ENCODE measurements at places on chromosomes 3 and 15.

GRCh38 chr3:116002235-116002634 lies 378.9 kb downstream of the GAP43 start:
- DNase-seq, result no peak

GRCh38 chr3:134904776-134905646 lies 110.0 kb downstream of the EPHB1 start:
- DNase-seq, result no peak

DNA sequence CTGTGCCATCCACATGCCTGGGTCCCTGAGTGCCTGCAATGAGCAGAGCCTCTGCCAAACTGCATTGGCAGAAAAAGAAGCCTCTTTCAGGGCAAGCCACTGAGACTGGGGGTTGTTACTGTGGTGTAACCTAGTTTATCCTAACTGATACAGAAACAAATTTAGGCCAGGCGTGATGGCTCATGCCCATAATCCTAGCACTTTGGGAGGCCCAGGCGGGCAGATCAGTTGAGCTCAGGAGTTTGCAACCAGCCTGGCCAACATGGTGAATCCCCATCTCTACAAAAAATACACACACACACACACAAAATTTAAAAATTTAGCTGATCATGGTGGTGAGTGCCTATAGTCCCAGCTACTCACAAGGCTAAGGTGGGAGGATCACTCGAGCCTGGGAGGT lies 221.6 kb downstream of the TBC1D2B start:
- DNase-seq, result no peak

- DNase-seq, result no peak
These were observed 48.4 kb upstream of the MEIS2 start for GRCh38 chr15:37148714-37149113.

DNA sequence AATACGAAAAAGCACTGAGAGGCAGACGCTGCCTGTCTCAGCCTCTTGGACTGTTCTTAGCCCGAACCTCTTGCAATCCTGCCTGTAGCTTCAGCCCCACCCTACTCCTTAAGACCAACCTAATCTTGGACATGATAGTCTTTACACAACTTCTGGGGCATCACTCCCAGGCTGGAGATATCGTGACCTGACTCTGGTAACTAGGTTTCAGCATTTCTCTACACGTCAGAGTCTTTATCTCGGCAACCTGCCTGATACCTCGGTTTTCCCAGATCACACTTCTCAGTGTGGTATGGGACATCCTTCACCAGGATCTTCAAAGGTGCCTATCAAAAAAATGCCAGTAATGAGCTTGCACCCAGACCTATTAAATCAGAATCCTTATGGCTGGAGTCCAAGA lies 590.2 kb upstream of the KCNMB2 start:
- peak; percentile 35 for DNase-seq

GRCh38 chr3:103437883-103438282 lies 1003.1 kb downstream of the ZPLD1 start:
- DNase-seq, result no peak

DNA sequence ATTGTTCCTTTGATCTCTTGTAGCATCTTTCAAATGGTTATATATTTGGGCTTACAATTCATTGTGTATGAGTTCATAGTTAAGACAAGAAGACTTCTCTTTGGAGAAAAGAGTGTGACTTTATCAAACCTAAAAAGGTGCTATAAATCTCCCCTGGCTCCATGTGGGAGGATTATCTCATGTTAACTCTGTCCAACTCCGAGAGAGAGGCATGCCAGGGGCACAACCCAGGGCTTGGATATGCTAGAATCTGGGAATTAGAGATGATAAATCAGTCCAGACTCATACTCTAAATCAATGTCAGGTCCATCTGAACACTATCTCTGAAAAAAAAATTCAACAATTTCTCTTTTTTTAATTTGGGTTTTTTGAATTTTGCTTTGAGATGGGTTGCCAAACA lies 462.8 kb downstream of the TUSC7 start:
- DNase-seq, result no peak

DNA sequence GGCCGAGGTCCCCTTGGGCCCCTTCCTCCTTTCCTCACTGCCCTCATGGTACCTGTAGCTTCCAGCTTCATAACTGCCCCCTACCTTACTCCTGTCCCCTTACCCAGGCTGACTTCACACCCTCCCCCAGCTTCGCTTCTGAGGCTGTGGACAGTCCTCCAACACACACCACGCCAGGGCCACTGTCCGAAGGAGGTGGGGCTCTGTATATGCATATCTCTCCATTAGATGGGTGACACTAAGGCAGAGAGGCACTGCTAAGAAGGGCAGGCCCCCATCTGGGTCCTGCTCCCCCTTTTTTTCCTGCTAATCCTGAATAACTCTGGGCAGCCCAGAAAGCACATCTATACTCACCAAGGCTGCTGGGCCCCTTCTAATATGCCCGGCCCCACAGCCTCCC lies 1.0 kb upstream of the COL7A1 start:
- DNase-seq, result no peak

DNA sequence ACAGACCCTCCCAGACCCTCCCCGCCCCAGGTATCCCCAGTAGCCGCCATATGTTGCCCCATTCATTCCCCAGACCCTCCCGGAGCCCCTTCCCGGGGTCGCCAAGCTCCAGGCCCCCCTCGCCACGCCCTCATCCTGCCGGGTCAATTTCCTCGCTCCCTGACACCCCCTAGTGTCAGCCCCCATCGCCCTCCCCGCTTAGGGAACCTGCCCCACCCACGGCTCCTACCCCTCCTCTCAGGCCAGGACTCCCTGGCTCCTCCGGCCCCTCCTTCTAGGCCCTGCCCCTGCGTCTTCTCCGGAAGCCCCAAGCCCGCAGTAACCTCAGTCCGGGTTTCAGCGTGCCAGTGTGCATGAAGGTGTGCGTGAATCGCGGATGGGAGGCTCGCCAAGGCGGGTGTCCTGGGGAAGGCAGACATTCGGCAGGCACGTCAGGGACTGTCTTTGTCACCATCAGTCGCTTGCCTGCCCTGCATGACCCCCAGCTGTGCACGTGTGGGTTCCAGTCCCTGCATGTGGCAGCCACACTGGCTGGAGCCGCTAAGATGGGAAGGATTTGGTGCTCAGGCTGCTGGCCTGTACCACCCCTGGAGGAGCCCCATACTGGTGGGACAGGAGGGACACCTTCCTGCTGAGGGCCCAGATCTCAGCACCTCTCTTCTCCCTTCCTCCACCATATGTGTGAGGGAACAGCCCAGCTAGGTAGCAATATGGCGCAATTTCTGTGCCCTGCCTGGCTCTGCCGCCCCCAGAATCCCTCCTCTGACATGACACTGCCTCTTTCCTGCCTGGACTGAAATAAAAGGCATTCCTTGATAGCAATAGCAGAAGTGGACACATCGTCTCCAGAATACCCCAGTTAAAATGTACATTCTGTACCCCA lies 693 bp downstream of the DISP2 start:
- no peak for DNase-seq

GRCh38 chr3:116863822-116864589 lies 154.4 kb downstream of the TUSC7 start:
- peak; percentile 57 for DNase-seq

- no peak for DNase-seq
These were observed 5.9 kb upstream of the WNT5A start for GRCh38 chr3:55492976-55493375.

- no peak for DNase-seq
These were observed 7.6 kb upstream of the SPTBN5 start for GRCh38 chr15:41901431-41901830.

- DNase-seq, result no peak
These were observed 21.1 kb downstream of the CCDC32 start for GRCh38 chr15:40543631-40544294.

- peak; percentile 29 for DNase-seq
These were observed 5.9 kb upstream of the KLHL25 start for GRCh38 chr15:85800478-85801123.

DNA sequence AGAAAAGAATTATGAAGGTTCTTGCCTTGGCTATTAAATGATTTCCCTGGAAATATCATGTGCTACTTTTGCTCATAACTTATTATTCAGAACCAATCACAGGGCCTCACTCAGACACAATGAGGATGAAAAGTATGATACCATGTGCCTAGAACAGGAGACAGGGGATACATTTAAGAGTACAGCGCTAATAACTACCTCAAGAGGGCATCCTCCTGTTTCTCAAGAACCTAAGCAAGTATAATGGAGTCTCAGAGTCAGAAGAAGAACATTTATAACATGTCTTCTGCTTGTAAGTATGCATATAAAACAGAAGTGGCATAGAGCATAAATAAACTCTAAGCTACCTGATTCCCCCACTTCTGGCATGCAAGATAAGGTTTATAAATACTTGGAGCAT lies 125.4 kb upstream of the MME start:
- peak; percentile 84 for DNase-seq

DNA sequence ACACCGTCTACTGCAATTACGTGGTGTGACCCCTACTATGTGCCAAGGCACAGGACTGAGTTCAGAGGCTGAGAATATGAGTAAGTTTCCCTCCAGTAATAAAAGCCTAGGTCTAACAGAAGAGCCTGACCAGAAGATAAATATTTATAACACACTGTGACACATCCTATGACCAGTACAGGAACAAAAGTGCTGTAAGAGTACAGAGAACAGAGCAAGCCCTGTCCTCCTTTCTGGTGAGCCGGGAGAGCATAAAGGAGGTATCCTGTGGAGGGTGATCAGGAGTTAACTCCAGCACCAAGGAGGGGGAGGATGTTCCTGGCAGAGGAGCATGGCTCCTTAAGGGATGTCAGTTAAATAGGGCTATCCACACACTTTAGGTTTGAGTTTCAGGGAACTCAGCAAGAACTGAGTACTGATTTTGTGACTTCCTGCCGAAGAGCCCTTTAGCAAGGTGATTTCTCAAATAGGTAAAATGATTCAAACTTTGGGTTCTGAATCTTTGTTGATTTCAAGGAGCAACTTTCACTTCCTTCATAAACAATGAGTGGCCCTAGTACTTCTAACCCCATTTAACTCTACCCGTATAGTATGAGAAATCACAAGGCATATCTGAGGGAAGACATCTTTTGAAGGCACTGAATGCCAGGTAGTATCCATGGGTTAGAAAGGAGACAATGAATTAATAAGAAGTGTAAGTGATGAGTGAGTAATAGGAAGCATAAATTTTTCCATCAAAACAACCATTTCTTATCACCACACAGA lies 198.0 kb downstream of the THRB start:
- DNase-seq, result no peak

DNA sequence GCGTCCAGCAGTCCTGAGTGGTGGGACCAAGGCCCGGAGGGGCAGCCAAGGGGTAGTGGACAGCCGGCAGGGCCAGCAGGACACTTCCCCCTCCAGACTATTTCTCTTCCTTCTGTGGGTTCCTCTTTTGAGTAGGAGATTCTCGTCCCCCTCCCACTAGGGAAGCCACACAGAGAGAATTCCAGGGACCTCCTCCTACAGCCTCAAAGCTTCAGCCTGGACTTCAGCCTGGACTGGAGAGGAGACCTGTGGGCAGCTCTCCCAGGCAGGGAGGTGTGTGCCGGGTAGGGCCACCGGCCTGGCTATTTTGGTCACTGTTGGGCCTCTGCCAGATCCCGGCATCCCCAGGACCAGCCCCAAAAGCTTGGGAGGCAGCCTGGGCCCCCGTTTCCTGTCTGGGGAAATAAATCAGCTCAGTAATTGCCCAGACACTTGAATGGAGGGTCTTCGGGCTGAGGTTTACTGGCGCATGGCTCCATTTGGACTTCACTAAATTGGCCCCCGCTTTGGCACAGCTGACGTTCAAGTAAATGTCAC lies 1.3 kb downstream of the SLC6A6 start:
- peak; percentile 56 for DNase-seq

GRCh38 chr3:5476403-5476802 lies 288.9 kb downstream of the EDEM1 start:
- DNase-seq, result no peak

DNA sequence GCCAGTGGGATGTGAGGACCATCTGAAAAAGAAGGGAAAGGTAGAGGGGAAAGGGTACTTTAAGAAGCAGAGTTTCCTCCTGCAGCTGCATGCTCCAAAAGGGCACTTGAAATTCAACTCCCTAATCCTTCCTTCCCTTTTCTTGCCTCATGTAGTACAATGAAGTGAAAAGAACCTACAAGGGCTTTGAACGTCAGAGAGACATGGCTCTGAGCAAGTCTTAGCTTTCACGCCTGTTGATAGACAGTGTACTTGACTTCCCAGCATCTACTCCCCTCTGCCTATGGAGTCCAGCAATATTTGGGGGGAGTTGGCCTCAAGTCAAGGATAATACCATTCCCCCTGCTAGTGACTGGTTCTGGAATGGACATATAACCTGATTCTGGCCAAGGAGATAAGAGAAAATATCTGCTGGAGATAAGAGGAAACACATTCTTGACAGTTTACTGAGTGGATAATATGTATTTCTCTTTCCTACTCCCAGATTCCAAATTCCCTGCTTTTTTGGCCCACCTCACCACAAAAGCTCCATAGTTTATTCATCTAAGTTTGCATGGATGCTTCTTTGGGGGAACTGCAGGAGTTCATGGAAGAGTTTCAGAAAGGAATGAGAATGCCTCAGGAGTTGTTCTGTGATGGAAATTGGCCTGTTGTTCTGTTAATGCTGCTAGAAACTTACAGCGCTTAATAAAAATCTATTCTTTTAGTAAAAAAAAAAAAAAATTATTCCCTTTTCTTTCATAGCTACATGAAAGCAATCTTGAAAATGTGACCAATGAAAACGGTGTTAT lies 193.0 kb upstream of the TPM1 start:
- peak; percentile 65 for DNase-seq

DNA sequence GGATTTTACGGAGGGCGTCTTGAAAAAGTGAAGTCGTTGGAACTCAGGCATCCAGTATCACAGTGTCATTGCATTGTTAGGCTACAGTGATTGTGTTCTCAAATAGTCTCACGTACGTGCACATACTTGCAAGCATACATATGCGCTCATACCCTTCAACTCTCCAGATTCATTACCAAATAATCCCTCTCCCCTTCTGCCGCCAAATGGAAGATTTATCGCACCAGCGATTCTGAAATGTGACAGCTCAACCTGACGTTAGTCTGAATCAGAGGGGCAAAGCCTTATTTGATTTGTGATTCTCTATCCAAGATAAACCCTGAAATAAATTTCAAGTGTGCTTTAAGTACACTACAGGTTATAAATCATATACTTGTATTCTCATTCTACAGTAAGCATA lies 119.4 kb downstream of the GADL1 start:
- peak; percentile 11 for DNase-seq

- no peak for DNase-seq
These were observed 5.4 kb downstream of the ZBTB47 start for GRCh38 chr3:42658771-42659390.

DNA sequence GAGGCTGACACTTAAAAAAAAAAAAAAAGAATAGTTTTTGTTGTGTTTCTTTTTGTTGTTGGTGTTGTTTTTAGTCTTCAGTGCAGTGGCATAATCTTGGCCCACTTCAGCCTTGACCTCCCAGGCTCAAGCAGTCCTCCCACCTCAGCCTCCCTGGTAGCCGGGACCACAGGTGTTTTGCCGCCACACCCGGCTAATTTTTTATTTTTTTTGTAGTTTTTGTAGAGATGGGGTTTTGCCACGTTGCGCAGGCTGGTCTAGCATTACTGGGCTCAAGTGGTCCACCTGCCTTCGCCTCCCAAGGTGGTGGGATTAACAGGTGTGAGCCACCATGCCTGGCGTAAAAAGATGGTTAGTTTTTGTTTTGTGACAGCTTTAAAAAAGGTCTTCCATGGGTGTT lies 30.1 kb downstream of the IGF1R start:
- DNase-seq, result no peak

All from fibroblast of the aortic adventitia (primary cell).